ENCODE measurements at places on chromosomes 12 and 14. TPM values are rescaled to one million over a fixed set of nuclear protein-coding genes. Genes with fewer than 3 reads are reported as not detected.

The FAM222A gene
- 0.27 TPM for total RNA-seq

The IFNG-AS1 gene
- total RNA-seq = not detected

The CLECL1 gene
- not detected for total RNA-seq

The TRMT5 gene
- 8.8 TPM for total RNA-seq

The ARMH4 gene
- total RNA-seq = 1.0 TPM

The FOXN3 gene
- total RNA-seq = 21.8 TPM

The TEX52 gene
- total RNA-seq = not detected

The CLEC1B gene
- not detected for total RNA-seq

The ESR2 gene
- 0.47 TPM for total RNA-seq

The KCNK10 gene
- not detected for total RNA-seq

The IGF1 gene
- total RNA-seq = 0.09 TPM

The CLEC4C gene
- total RNA-seq = not detected

The ETFBKMT gene
- total RNA-seq = 2.0 TPM

The SLC10A1 gene
- not detected for total RNA-seq

The POTEG gene
- not detected for total RNA-seq

The RNF212B gene
- not detected for total RNA-seq

The TAS2R8 gene
- 0.09 TPM for total RNA-seq

The CEBPE gene
- not detected for total RNA-seq

The PLEKHD1 gene
- total RNA-seq = under 0.01 TPM

The PAWR gene
- 103 TPM for total RNA-seq

The KLHL33 gene
- not detected for total RNA-seq

The IL22 gene
- total RNA-seq = not detected

The SERPINA12 gene
- not detected for total RNA-seq

The CRADD gene
- 10.2 TPM for total RNA-seq

The GPR68 gene
- total RNA-seq = 1.3 TPM

The KRT6B gene
- total RNA-seq = under 0.01 TPM

The ASPG gene
- not detected for total RNA-seq

The PPP1R13B gene
- 12.1 TPM for total RNA-seq

The COX8C gene
- total RNA-seq = not detected

The CMAS gene
- 23.6 TPM for total RNA-seq

The HHIPL1 gene
- 4.4 TPM for total RNA-seq

The PPP4R4 gene
- total RNA-seq = 0.85 TPM

The KRT83 gene
- not detected for total RNA-seq
